ENCODE measurements at places on chromosomes 16 and 17.

GRCh38 chr16:89363621-89364393 lies 126.6 kb downstream of the ANKRD11 start:
- DNase-seq = peak; percentile 8

DNA sequence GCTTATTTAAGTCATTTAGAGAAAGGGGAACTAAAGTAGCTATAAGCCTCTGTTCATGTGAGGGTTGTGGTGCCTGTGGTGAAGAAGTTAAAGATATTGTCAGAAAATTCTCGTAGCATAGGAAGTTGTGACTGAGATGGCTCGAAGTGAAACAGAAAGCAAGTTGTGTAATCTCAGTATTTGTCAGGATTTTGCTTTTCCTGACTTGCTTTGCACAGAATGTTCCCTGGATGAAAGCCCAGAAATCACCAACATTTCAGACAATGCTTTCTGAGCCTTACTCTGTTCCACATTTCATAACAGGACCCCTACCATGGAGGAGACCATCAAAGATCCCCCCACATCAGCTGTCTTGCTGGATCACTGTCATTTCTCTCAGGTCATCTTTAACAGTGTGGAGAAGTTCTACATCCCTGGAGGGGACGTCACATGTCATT lies 10.6 kb downstream of the CALCOCO2 start:
- no peak for DNase-seq

GRCh38 chr17:17388657-17389496 lies 85.7 kb downstream of the NT5M start:
- DNase-seq = no peak

GRCh38 chr16:57960310-57960709 lies 10.6 kb downstream of the CNGB1 start:
- DNase-seq = no peak

- DNase-seq = no peak
Measured at GRCh38 chr16:53680756-53681155, 22.9 kb downstream of the RPGRIP1L start.

GRCh38 chr16:73847090-73847489 lies 449.5 kb upstream of the PSMD7 start:
- DNase-seq = no peak

DNA sequence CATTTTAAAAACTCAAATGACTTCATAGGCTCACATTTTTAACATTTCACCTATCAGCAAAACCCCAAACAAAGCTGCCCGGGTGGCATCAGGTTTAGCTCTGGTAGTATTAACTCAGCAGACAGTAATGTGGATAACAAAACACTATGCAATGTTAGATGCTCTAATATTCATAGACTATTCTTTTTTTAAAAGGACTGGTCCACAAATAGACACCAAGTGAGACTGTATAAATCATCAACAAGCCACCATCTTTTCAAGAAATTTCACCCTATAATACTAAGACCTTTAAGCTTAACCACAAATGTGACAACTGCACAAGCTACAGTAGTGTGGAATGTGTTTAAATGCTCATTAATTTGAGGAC lies 20.2 kb downstream of the SNN start:
- DNase-seq = no peak

DNA sequence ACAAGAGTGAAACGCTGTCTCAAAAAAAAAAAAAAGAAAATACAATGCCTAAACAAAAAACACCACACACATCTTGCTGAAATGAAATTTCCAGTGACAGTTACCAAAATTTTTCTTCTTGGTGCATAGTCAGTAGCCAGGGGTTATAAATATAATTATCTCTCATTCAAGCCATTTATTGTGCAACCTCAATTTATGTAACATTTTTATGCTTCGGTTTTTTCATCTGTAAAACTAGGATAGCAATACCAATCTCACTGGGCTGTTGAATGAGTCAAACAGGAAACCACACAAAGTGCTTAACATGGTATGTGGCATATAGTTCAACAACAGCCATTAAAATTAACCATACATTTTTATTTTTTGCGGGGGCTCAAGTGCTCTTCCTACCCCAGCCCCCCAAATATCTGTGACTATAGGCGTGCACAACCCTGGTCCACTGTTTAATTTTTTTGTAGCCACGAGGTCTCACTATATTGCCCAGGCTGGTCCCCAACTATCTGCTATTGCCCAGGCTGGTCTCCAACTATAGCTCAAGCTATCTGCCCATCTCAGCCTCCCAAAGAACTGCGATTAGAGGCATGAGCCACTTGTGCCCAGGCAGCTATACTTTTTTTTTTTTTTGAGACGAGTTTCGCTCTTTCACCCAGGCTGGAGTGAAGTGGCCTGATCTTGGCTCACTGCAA lies 2.6 kb downstream of the COG4 start:
- DNase-seq = no peak

- DNase-seq = no peak
Measured at GRCh38 chr17:82003411-82004381, 19.0 kb downstream of the CENPX start.

DNA sequence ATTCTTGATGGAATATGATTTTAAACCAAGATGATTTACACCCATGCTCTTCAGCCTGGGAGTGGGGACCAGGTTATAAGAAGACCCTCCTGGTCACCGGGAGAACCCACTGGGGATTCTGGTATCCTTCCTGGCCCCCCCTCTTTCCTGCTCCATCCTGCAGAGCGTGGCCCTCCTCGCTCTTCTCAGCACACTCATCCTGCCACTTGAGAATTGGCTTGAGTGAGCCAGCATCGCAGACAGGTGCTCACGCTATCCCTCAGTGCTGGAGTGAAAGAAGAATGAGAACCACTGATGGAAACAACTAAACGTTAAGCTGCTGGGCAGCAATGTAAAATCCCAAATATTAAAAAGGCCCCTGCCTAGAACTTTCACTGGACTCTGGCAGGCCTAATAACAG lies 98.0 kb downstream of the CYTH1 start:
- no peak for DNase-seq

- peak; percentile 91 for DNase-seq
Measured at GRCh38 chr17:38584350-38584925, 21.3 kb downstream of the SRCIN1 start.

GRCh38 chr17:28466521-28467048 lies 6.9 kb upstream of the SLC13A2 start:
- no peak for DNase-seq

GRCh38 chr17:36057911-36058310 lies 6.2 kb upstream of the CCL18 start:
- DNase-seq = no peak

DNA sequence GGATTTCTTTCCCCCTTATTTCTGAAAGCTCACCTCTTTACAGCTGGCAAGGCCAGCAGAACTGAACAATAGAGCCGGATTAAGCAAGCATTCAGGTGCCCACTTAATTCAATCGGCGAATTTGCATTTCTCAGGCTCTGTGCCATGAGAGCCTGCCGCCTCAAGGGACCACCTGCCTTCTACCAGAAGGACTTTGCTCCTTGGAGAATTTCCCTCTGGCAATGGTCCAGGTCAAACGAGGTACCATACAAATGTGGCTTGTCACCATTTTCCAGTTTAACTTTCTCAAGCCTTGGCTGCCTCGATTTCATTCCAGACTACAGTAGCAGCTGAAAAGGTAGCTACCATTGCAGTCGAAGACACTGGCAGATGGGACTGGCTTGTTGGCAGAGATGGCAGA lies 534.0 kb downstream of the MAF start:
- DNase-seq = peak; percentile 75

GRCh38 chr16:52964290-52964689 lies 88.4 kb downstream of the CHD9NB start:
- DNase-seq = no peak

DNA sequence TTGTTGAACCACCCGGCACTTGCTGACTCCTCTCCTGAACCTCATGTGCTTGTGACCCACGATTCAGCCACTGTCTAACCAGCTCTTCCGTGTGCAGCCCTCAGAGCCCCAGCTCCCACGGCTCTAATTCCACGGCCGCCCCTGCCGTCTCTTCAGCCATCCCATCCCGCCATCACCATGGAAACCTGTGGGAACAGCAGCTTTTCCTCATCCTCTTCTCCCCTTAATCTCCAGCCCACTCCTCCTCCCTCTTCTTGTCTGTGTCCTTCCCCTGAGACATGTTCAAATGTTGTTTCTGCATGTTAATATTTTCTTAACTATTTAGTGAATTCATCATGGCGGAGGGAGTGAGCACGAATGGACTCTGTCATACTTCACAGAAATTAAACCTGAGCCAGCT lies 285.2 kb downstream of the CDH13 start:
- DNase-seq = no peak

- no peak for DNase-seq
Measured at GRCh38 chr17:6526362-6527152, 29.8 kb downstream of the PITPNM3 start.

DNA sequence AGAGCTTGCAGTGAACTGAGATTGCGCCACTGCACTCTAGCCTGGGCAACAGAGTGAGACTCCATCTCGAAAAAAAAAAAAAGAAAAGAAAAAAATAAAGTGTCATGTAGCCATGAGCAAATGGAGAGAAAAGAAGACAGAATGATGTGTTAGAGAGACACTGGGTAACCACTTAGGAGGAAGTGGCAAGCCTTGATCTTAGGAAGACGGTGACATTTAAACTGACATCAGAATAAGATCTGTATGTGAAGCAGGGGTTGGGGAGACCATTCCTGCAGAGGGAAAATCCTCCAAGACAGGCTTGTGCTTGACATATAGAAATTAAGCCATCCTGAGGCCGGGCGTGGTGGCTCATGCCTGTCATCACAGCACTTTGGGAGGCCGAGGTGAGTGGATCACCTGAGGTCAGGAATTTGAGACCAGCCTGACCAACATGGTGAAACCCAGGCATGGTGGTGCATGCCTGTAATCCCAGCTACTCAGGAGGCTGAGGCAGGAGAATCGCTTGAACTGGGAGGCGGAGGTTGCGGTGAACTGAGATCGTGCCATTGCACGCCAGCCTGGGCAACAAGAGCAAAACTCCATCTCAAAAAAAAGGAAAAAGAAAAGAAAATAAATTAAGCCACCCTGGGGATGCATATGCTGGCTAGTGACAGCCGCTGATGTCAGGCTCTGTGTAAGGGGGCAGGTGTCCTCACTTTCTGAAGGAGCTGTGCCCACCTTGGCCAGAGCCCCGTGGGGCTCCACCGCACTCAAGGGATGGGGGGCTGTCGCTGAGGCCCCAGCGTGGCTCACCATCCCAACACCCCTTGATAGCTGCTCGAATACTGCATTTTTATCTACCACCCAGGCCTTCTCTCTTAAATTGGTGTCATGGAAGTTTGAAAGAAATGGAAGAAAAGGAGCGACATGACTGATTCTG lies 13.1 kb upstream of the CYB5B start:
- DNase-seq = no peak

DNA sequence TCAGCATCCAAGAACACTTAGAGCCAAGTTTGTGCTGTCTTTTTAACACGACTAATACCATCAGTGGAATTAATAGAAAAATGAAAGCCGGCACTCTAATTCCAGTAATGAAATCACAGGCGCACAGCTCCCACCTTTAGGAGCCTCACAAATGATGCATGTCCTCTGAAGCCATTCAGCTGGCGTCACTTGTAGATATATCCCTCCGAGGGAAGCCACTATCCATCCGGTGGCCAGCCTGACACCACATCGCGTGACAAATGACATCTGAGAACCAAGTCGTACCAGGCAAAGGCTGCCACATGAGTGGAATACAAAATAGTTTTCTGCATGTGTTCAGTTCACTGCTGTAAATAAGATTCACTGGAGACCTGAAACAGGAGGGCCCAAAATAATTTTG lies 205.6 kb downstream of the GRIN2A start:
- DNase-seq = no peak

- DNase-seq = no peak
Measured at GRCh38 chr16:30031477-30031918, 427 bp upstream of the TLCD3B start.

- DNase-seq = no peak
Measured at GRCh38 chr17:38885728-38886642, 16.1 kb downstream of the LASP1 start.

DNA sequence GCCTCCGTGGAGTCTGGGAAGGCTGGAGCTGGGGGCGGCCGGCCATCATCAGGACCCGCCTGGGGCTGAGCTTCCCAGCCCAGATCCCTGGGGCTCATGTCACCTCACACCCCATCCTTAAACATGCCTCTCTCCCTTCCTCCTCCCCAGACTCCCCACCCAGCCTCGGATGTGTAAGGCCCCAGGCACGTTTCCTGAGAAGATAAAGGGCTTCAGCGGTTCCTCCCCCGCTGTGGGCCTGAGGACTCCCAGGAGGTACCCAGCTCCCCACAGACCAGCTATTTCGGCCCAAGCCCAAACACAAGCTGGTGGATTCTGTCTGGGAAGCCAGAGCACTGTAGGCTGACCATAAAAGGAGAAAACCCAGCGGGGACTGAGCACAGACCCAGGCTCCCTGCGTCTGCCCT lies 49.2 kb downstream of the MYH11 start:
- DNase-seq = peak; percentile 68

DNA sequence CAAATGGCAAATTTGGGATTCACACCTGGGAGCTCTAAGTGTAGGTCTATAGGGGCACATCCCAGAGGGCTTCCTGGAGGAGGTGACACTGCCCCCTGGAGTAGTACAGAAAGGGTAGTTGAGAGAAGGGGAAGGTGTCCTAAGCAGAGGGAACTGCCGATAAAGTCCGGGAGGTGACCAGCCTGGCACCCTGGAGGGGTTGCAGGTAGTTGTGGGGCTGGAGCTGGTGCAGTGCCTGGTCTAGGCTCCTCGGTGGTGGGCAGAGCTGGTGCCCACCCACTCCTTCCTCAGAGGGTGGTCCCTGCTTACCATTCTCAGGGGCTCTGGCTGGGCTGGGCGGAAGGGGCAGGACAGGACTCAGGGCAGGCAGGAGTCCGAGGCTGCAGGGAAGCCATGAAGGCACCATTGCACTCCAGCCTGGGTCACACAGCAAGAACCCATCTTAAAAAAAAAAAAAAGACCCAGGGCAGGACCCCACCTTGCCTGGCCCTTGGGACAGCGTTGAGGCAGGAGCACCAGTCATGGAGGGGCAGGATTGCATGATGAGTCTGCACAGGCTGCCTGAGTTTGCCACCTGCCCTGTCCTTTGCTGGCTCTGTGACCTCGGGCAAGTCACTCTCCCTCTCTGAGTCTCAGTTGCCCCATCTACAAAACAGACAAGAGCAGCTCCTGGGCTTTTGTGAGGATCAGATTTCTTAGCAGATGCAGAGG lies 43.8 kb downstream of the LAT start:
- no peak for DNase-seq

DNA sequence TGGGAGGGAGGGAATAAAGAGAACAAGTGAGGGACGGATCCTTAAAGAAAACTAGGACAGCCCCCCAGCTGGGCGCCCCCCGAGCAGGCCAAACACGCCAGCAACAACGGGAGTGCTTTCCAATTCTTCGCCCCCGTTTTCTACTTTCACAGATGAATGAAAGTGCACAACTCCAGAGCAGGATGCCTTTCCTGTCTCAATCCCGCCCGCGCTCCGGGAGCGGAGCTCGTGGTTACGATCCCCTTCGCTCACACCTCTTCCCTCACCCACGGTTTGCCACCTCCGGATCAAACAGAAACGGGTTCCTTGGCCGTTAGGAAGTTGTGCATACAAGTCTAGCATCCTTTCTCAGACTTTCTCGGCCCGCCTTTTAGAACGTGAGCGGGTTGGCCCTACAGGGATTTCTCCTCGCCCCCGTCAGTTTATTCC lies 680 bp downstream of the SKA2 start:
- peak; percentile 86 for DNase-seq

Data from NCI-H69 (cell line).